Stimulated activated CD8-positive, alpha-beta memory T cell treated with anti-CD3 and anti-CD28 coated beads, Interleukin-12 subunit alpha, Interleukin-12 subunit beta, amount 100 ng/mL, for 1 hour (primary cell): ENCODE measurements at places on chromosomes 16 and 17.

GRCh38 chr17:27241346-27241946 lies 52.5 kb upstream of the WSB1 start:
- DNase-seq = no peak

GRCh38 chr16:191831-192230 lies 11.6 kb downstream of the HBQ1 start:
- no peak for DNase-seq

DNA sequence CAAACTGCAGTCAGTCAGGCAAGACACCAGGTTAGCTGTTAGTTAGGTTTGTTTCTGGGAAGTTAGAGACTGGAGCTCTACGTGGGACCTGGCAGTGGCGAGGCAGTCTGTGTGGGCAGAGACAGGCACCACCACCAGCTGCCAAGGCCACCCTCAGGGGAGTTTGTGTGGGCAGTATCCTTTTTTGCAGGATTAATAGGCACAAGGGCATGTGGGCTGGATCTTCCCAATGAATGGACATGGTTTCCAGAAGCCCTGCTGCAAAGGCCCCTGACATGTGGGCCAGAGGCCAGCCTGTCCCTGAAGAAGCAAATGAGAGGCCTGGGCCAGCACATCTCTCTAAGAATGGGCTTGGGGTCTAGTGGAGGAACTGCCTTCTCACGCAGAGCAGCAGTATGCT lies 19.2 kb upstream of the SREBF1 start:
- DNase-seq = no peak

DNA sequence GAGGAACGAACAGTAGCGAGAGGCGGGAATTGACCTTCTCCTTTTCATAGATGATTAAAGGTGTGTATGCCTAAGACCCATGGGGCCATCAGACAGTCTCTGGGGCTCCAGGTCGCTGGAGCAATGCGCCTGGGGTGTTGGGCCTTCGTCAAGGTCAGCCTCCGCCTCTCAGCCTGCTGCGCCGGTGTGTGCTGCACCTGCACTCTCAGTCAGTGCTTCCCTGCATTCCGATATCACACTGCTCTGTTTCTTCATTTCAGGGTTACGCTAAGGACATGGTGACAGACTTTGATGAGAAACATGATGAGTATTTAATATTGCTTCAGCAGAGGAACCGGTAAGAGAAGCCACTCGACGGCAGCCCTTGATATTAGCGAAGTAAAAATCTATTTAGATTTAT lies 68.2 kb downstream of the KATNIP start:
- no peak for DNase-seq

GRCh38 chr17:29763273-29763672 lies 140.6 kb upstream of the CORO6 start:
- DNase-seq = no peak

DNA sequence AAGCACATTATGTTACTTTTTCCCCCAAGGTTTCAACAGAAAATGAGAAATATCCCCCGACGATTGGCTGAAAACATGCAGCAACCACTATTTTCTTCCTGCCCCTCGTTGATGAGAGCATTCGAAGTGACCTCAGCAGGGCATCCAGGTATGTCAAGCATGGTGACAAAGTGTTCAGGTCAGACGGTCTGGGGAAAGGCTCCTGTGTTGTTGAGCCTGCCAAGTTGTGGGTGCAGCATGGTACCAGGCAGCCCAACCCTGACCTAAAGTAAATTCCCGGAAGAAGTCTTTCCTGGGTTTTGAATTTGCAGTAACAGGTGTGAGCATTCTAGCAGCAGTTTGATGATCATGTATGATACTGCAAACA lies 51.7 kb upstream of the SEC14L1 start:
- DNase-seq = no peak

GRCh38 chr17:385836-386140 lies 33.2 kb upstream of the RPH3AL start:
- no peak for DNase-seq
